ENCODE measurements at places on chromosomes 1 and 21. TPM values are rescaled to one million over a fixed set of nuclear protein-coding genes. Genes with fewer than 3 reads are reported as not detected.

DNA sequence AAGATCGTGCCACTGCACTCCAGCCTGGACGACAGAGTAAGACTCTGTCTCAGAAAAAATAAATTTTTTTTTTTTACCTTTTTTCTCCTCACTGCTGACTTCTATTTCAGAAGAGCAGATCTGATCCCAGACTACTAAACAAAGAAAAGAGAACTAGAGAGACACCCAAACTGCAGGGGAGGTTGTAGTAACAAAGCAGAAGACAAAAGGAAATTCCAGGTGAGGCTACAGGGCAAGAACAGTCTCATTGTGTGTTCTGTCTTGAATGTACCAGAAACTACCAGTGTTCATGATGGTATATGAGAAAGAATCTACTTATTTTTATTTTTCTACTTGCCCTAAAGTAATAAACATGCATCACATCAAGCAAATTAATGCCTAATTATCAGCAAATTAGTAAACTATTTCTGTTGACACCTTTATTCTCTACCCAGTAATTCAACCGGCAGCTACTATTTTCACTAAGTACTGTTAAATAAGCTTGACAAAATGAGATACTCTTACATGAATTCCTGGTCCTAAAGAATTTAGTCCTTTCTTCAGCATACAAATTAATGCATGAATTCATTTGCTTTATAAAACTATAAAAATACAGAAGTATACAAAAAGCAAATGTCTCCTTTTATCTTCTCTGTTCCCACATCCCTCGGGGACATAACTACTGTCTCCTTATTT is 40.6 kb downstream of the ARID4B start:
- no peak for DNase-seq

DNA sequence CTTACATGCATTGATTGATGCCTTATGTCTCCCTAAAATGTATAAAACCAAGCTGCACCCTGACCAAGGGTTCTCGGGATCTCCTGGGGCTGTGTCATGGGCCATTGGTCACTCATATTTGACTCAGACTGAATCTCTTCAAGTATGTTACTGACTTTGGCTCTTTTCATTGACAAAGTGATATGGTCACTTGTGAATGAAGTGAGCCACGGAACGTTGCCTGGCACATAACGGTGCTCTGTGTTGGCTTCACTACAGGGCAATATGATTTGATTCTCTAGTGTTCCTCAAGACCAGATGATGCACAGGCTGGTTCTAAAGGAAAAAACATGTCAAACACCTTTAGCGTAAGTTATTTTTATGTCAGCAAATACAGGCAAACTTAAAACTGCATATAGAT is 11.4 kb upstream of the IL10RB start:
- no peak for DNase-seq

GRCh38 chr1:222334026-222334680 is 213.8 kb downstream of the HHIPL2 start:
- DNase-seq: no peak

GRCh38 chr21:31252611-31253010 is 91.5 kb downstream of the TIAM1 start:
- DNase-seq: no peak

The TRIM17 gene
- 55.5 TPM for total RNA-seq

The CFAP107 gene
- not detected for total RNA-seq
